ENCODE measurements at places on chromosomes 7 and 10. TPM values are rescaled to one million over a fixed set of nuclear protein-coding genes. Genes with fewer than 3 reads are reported as not detected.

Gene CDK1
- 275 TPM for total RNA-seq

Gene GRM3
- total RNA-seq: not detected

Gene NKX1-2
- not detected for total RNA-seq

Gene RBP4
- not detected for total RNA-seq

Gene MMP21
- total RNA-seq: not detected

DNA sequence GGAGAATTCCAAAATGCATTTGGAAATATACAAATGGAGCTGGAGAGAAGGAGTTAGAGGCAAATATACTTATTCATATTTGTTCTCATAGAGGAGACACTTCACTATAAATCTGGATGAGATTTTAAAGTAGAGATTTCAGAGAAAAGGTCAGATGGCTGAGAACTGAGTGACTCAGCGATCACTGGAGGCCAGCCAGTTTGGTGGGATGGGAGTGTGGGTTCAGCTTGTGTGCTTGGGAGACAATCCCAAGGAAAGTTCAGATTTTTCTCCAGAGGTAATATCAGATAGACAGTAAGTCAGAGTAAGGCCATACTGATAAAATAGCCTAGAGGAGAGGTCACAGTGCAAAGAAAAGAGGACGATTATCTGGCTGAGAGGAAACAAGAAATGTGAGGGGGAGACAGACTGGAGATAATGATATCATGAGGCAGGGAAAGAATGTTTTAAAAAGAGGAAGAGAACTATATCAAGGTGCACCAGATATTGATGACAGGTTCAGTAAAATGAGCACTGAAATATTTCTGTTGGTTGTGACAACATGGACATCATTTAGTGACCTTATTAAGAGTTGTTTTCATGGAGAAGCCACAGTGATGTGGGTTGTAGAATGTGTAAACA lies 67.0 kb downstream of the MDFIC start:
- DNase-seq: peak; percentile 79

- peak; percentile 58 for DNase-seq
Measured at GRCh38 chr7:65251851-65252620, 121.6 kb upstream of the ZNF92 start.

- DNase-seq: no peak
Measured at GRCh38 chr10:43196981-43197833, 59.0 kb downstream of the CSGALNACT2 start.

DNA sequence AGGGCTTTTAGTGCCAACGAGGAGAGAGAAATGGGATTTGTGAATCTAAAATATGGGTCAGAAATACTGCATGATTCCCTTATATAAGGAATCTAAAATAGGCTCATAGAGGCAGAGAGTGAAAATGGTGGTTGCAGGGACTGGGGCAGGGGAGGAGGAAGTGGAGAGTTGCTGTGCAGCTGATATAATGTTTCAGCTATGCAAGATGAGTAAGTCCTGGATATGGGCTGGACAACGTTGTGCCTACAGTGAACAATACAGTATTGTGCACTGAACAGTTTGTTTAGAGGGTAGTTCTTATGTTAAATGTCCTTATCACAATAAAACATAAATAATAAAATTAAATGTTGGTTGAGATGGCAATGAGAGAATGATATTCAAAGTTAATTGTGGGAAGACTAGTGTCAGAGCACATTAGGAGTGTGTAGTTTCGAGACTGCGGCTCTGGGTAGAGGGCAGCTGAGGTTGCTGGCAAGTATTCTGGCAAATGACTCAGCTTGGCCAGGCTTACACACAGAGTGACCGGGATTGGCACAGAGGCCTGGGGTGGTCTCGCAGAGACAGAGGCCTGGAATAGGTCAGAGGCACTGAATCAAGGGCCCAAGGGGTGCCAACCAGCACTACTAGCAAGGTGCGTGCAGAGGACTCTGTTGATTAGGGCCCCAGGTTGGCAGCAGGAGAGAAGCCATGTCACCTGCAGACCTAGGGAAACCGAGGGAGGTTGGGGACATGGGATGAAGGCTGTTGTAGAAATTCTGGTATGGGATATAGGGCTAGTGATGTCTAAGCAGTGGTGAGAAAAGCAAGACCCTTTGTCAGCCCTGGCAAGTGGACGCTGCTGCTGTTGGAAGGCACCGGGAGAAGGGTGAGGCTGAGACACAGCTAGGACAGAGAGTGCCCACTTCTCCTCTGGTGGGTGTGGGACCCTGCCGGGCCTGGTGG lies 2.8 kb upstream of the DEPP1 start:
- peak; percentile 87 for DNase-seq

- DNase-seq: no peak
Measured at GRCh38 chr10:60182691-60183090, 207.0 kb downstream of the ANK3 start.

GRCh38 chr10:73647875-73648651 lies 6.8 kb upstream of the MYOZ1 start:
- DNase-seq: no peak

DNA sequence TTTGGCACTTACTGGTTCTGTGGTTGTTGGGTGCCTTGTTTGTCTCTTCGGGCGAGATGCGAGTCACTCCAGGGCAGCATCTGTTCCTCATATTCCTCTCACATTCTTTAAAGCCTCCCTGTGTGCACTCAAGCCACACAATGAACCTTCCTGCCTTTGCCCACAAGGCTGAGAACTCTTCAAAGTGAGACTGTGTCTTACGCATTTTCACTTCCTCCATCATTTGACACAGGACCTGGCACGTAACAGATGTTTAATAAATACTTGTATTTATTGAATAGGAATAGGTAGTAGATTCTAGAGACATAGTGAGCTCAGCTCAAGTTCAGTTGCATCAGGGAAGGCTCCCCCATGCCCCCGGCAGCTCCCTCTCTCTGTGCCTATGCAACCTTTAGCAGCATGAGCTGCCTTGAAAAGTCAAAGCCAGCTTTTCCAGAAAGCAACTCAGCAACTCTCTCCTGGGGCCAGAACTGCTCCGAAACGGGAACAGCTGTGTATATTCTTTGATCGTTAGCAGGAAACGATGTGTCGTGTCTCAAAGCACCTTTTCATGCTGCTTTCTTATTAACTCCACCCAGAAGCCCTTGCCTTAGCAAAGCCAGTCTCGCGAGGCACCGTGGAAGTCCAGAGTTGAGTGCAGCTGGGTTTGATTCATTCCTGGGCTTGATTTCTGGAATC lies 97.5 kb downstream of the PFKFB3 start:
- DNase-seq: peak; percentile 93

- peak; percentile 16 for DNase-seq
Measured at GRCh38 chr7:18700147-18700546, 204.6 kb downstream of the HDAC9 start.

DNA sequence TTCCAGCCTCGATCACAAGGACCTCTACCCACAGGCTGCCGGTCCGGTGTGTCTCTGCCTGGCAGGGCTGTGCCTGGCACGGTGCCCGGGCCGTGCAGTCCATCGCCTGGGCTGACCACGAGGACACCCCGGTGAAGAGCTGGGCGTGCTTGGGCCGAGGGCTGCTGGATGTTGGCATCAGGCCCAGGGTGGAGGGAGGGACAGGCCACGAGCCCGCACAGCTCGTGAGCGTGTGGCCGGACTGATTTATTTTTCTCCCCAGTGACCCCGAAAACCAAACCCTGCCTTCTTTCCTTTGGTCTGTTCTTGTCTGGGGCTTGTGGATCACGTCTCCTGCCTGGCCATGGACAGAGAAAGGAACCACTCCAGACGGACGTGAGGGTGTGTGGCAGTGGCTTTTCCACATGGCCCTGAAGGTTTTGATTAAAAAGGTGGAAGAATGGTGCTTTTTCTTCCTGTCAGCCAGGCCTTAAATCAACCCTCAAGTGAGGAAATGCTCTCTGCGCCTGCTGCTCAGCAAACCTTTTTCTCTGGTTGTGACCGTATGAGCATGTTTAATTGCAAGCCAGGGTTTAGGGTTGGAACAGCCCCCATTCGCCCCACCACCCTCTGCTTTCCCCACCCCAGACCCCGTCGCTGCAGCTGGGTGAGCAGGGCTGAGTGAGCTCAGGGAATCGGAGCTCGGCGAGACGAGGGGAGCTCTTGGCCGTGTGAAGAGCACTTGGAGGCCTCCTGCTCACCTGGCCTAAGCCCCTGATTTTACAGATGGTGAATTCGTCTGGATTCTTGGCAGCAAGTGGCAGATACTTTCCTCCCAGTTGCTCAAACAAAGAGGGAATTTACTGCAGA lies 130.1 kb downstream of the RGS10 start:
- DNase-seq: peak; percentile 78

DNA sequence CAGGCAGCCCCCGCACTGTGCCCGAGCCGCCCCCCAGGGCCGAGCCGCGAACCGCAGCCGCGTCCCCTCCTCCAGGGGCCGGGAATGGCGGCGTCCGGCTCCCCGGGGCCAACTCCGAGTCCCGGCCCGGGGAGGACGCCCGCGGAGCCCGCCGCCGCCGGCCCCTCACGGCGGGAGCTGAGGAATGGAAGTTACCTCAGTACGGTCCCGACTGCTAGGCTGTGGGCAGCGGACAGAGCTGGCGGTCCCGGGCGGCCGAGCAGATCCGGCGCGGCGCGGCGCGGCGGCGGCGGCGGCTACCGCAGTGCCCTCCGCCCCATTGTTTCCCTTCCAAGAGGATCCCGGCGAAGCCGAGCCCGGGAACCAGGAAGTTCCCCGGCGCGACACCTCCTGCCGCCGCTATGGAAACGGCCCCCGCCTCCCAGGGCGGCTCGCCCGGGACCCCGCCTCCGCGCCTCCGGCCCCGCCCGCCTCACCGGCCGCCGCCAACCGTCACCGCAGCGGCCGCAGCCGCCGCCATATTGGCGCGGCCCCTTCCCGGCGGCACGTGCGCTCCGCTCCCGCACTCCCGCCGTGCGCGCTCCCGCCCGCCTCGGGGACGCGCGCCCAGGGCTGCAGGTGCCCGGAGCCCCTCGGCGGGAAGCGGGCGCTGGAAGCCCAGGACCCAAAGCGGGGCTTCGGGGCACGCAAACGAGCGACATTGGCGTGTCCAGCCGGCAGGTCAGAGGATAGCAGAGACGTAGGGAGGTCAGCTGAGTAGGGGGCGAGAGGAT lies at the start of gene USP6NL:
Gene USP6NL, minus strand, starts transcription at position 403 of the 773 bp plus-strand sequence. CDS start 14,016 bp downstream, outside the sequence.
- DNase-seq: peak; percentile 86

GRCh38 chr10:18097524-18097923 lies 42.7 kb upstream of the CACNB2 start:
- DNase-seq: no peak

- no peak for DNase-seq
Measured at GRCh38 chr10:119252470-119253151, 45.2 kb downstream of the GRK5 start.
